ENCODE measurements at places on chromosomes 4 and X.

DNA sequence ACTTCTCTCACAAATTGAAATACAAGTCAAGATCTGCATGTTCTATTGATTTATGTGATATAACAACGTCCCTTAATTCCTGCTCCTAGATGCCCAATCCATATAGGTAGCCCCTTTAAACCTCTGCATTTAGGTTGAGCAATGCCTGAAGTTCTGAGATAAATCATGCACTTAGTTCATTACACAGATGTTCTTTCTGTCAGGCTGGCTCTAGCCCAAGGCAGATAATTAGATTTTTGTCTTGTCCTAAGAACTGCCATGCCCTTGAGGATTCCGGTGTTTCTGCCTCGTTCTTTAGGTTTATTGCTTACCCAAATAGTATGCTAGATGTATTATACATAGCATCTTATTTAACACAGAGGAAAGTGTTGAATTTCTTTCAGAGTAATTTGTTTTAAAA is 143.1 kb downstream of the TRAM1L1 start:
- no peak for DNase-seq

GRCh38 chrX:149799938-149800337 is 18.2 kb downstream of the MAGEA9 start:
- DNase-seq = no peak

GRCh38 chr4:139455126-139455538 is 1.2 kb downstream of the RAB33B start:
- DNase-seq = no peak

DNA sequence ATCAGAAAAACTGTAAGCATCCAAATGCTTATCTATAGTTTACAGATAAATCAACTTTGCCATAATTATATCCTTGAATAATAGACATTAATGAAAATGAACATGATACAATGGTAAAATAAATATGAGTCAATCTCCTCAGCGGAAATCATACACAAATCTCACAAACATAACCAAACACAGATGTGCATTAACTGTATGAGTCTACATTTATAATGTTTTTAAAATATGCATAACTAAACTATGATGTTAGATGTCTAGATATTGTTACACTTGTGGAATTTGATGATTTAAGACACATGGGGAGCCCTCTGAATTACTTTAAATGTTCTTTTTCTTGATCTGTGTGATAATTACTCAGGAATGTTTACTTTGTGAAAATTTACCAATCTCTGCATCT is 951.2 kb downstream of the TECRL start:
- DNase-seq = no peak

DNA sequence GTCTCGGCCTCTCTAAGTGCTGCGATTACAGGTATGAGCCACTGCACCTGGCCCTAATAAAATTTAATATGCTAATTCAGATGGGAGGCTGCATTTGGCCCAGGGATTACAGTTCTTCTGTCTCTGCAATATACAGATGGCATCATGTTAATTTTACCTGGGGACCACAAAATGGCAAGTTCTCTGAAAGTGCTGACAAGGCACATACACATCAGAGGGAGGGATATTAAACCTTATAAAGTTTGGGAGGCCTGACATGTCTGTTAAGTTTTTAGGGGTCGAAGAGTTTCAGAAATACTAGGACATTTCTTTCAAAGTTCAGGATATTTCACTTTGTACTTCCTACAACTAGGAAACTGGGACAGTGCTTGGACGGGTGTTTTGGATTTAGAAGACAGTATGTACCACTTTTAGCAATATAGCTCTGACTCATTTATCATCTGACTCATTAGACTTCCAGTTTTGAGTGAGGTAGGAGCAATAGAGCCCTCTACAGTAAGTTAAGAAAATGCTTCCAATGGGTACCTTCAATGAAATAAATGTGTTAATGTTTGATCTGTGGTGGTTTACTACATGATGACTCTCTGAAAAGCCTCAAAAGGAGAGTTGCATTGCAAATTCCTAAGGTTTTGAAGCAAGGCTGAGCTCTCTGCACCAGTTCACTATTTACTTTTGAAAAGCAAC is 981.0 kb upstream of the HS3ST1 start:
- no peak for DNase-seq

DNA sequence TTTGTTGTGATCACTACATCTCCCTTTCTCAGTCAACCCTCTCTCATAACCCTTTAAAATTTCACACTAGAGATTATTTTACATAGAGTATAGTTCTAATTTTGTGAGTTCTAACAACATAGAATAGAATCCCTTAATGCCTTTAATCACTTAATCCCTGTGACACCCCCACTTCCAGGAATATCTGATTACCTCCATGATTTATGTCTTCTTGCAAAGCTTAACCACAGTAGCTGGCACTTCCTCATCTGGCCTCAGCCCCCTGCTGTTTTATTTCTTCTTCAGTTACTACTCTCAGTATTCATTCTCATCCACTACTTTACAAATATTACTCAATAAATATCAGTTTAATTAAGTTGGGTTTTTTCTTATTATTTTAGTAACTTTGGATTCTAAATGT is 340.9 kb downstream of the CENPC start:
- DNase-seq = no peak

DNA sequence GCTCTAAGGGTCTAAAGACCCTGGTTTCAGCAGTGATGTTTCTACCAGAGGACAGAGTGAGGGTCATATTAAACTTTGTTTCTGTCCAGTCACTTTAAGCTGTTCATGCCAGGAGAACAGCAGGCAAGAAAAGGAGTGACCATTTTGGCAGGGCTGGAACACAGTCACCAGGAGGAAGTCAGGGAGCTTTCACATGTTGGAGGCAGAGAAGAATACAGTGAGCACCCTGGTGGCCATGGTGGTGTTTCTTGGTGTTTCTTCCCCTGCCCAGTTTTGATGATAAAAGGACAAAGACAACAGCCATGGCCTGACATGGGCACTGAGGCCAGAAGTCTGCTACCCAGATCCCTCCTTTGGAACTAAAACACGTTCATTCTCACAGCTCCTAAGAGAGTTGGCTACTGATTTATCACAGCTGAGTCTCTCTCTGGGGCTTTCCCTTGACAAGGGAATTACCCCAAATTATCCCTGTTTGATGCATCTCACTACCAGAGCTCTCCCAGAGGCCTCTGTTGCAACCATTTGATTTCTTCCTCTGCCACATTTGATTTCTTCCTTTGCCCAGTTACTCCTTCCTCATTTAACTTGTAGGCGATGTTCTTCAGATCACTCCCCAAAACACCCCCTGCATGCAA is 106.4 kb upstream of the NWD2 start:
- DNase-seq = no peak

- no peak for DNase-seq
Observed at GRCh38 chrX:107153005-107153404, 34.4 kb upstream of the RBM41 start.

- no peak for DNase-seq
Observed at GRCh38 chr4:138741766-138742377, 273.7 kb upstream of the NOCT start.

DNA sequence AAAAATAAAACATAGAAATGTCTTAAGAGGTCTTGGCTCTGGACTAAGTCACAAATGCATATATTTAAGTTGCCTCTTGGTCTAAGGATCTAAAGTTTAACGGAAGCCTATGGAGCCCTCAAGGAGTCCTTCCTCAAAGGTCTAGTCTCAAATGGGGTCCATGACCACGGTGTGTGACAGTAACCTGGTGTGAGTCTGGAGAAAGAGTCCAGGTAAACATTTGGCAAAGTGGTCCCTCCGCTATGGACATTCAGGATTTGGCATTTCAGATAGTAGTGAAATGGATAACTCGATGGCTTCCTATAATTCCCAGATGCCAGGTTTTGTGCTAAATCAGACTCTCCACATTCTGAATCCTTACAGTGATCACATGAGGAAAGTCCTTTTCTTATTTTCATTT is 44.2 kb downstream of the RHOH start:
- no peak for DNase-seq

DNA sequence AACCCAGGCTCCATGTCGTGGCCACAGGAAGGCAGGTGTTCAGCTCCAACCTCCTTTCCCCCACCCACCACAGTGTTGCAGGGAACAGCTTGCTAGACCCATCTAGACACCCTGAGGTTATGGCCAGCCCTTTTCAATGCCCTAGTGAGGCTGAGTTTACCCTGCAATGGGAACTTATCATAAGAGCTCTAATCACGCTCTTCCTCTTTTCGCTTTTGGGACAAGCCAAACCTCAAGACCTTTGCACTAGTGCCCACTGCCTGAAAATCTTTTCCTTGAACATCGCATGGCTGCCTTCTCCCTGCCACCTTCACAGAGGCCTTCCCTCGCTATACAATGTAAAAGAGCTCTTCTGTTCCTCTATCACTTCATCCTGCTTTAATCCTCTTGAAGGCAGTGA is 2.4 kb upstream of the FGFBP2 start:
- no peak for DNase-seq

DNA sequence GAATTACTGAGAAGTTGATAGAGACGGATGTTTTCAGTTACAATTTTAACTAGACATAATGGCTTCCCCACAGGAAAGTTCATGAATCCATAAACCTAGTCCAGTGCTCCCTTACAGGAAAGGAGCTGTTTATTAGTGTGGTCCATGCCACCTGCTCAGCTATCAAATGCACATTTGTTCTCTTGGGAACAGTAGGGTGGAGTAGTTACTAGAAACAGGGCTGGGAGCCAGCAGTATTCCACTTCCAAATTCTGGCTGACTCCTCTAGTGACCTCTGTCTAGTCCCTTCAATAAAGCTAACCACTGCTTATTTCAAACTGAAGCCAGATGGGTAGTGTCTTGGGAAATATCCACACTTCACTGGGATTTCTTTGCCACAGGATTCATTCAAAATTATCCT is 88.4 kb upstream of the TLL1 start:
- no peak for DNase-seq

DNA sequence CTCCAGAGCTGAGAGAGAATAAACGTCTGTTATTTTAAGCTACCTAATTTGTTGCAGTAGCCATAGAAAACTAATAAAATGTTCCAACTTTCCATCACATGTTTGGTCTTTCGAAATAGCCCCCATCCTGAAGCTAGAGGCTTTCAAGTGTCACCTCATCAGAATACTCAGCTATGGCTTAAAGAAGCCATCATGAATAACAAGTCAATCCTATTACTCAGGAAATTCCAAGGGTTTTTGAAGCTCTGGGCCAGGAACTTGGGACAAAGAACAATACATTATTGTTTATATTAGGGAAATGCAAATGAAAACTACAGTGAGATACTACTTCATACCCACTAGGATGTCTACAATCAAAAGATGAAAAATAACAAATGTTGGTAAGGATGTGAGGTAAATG is 42.2 kb downstream of the TBCK start:
- peak; percentile 73 for DNase-seq

- DNase-seq = no peak
Observed at GRCh38 chr4:109608879-109609278, 48.8 kb downstream of the MCUB start.

DNA sequence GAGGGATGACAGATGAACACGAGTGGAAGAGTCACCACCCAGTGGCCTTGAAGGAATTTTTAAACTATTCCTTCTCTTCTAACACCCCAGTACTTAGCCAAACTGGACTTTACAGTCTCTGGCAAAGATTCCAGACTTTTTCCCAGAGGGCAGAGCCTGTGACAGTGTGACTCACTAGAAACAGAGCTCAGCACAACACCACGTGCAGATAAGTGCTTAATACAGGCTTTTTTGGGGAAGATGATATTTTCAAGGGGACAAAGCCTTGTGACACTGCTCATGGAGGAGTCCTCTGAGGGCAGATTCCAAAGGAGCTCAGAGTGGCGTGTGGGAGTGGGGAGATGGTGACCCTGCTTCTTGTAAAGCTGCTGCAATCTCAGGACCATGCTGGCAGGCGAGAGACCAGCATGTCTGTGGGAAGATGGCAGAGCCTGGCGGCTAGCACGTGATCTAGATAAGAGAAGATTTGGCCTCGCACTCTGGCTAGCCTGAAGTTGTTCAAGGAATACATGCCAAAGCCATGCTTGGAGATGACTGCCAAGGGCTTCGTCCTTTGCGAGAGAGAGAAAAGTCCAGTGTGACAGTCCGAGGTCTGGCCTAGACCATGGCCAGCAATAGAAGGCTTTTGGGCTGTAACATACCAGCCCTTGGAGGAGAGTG is 2.4 kb downstream of the RAB33A start:
- DNase-seq = no peak

DNA sequence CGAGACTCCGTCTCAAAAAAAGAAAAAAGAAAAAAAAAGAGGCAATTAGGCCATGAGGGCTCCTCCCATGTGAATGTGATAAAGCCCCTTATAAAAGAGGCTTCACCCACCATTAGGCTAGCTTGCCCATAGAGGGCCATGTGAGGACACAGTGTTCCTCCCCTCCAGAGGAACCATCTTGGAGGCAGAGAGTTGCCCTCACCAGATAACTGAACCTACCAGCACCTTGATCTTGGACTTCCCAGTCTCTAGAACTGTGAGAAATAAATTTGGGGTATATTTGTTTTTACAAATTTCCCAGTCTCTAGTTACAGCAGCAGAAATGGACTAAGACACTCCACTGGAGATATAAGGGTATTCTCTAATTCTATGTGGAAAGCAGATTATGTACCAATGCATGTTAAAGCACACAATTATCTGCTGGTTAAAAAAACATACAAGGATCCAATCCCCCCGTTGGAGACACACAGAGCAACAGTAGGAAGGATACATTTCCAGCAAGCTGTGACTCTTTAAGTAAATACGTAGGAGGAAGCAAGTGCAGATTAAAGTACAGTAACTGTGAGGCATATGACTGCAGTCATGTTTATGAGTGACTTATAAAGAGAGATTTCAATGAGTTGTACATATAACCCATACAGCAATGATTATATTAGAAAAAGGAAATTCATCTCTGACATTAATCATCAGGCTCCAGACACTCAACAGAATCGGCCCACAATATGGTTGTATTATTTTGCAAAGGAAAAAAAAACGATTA is 21.4 kb downstream of the SH3RF1 start:
- no peak for DNase-seq

DNA sequence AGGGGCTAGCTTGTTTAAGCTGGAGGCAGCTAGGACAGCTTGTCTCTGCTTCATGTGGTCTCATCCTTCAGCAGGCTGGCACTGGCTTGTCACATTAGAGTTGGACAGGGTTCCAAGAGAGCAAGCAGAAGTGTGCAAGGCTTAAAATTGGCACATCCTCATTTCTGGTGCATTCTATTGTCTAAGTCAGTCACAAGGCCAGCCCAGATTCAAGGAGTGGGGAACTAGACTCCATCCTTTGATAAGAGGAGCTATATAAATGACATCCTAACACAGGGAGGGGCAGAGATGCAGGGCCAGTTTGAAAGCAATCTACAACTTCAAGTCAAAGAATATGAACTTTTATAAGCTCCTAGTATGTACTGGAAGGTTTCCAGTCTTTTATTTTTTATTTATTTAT is 313.2 kb downstream of the PTTG2 start:
- DNase-seq = no peak

- DNase-seq = no peak
Observed at GRCh38 chr4:18213576-18214198, 192.1 kb upstream of the LCORL start.

- no peak for DNase-seq
Observed at GRCh38 chrX:49792376-49792775, 36.7 kb upstream of the PAGE4 start.

Measured in right lung (tissue), 10 donors.